Umbilical cord (tissue), 2 donors: ENCODE measurements at places on chromosomes 2 and 18. TPM values are rescaled to one million over a fixed set of nuclear protein-coding genes. Genes with fewer than 3 reads are reported as not detected.

The CD8B2 gene
- total RNA-seq, result 2.6 TPM

The MYCN gene
- 2.2 TPM for total RNA-seq

- peak; percentile 44 for DNase-seq
Observed at GRCh38 chr2:36455788-36456187, 100.2 kb downstream of the CRIM1 start.

DNA sequence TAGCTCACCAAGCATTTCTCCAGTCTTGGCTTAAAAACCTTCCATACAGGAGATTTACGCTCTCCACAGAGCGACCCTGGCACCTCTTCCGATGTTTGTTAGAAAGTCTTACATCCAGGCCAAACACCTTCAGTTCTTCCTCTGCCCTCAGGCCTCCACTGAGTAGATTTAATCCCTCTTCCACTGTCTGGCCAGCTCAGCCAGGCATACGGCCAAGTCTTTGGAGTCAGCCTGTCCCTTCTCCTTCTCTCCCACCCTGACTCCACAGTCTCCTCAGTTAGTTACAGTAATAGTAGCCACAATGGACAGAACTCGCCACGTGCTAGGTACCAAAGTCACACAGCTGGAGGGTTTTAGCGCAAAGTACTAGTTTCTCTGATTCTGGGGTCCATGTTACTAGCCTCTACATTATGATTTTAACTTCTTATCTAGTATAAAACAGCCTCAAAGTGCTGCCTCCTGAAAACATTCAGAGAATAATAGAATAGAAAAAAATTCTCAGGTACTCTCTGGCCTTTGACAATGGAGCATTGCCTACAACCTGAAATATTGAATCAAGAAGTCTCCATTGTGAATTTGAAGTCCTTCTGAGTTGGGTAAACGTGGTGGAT lies 39.5 kb downstream of the THNSL2 start:
- DNase-seq, result peak; percentile 64
